ENCODE measurements at places on chromosomes 4 and X. TPM values are rescaled to one million over a fixed set of nuclear protein-coding genes. Genes with fewer than 3 reads are reported as not detected.

LEF1 gene
- 327 TPM for total RNA-seq

GALNTL6 gene
- 0.10 TPM for total RNA-seq

OGT gene
- 323 TPM for total RNA-seq

POU3F4 gene
- not detected for total RNA-seq

GIMD1 gene
- total RNA-seq, result not detected

ZNF718 gene
- 5.5 TPM for total RNA-seq

TTC29 gene
- total RNA-seq, result not detected

TMEM271 gene
- total RNA-seq, result not detected

DDX53 gene
- not detected for total RNA-seq

PABPC1L2A gene
- not detected for total RNA-seq

MAGEB10 gene
- total RNA-seq, result not detected

PRR32 gene
- total RNA-seq, result not detected

ZRSR2 gene
- 12.6 TPM for total RNA-seq

SULT1E1 gene
- not detected for total RNA-seq

SSX2 gene
- not detected for total RNA-seq

PPBP gene
- total RNA-seq, result 1,528 TPM

TMPRSS11A gene
- not detected for total RNA-seq

NPY2R gene
- not detected for total RNA-seq

ARAP2 gene
- total RNA-seq, result 201 TPM

CT45A2 gene
- total RNA-seq, result not detected

HS6ST2 gene
- not detected for total RNA-seq

ESX1 gene
- not detected for total RNA-seq

RTL9 gene
- total RNA-seq, result not detected

ZNF185 gene
- 24.9 TPM for total RNA-seq

FHDC1 gene
- total RNA-seq, result under 0.01 TPM

FAM236B gene
- total RNA-seq, result not detected

DCAF4L1 gene
- total RNA-seq, result 0.21 TPM

GPRIN3 gene
- 51.6 TPM for total RNA-seq

HTN1 gene
- total RNA-seq, result not detected

DRP2 gene
- not detected for total RNA-seq

SPARCL1 gene
- not detected for total RNA-seq

PPP1R2C gene
- 6.0 TPM for total RNA-seq

SEL1L3 gene
- 54.3 TPM for total RNA-seq

CYP4V2 gene
- 17.2 TPM for total RNA-seq

DRD5 gene
- not detected for total RNA-seq

ZFYVE28 gene
- 8.9 TPM for total RNA-seq

L1CAM gene
- 0.52 TPM for total RNA-seq

UGT2B28 gene
- total RNA-seq, result not detected

NIPAL1 gene
- under 0.01 TPM for total RNA-seq

SSX4B gene
- total RNA-seq, result not detected

CSAG1 gene
- total RNA-seq, result not detected

HPSE gene
- total RNA-seq, result 9.4 TPM

CENPC gene
- 167 TPM for total RNA-seq

AKAP14 gene
- not detected for total RNA-seq

WDR17 gene
- total RNA-seq, result 1.2 TPM

HSFX4 gene
- not detected for total RNA-seq

PRIMPOL gene
- total RNA-seq, result 8.5 TPM

TMEM150C gene
- total RNA-seq, result 0.21 TPM

UPF3B gene
- 2.3 TPM for total RNA-seq

VCX gene
- total RNA-seq, result not detected

DUSP9 gene
- total RNA-seq, result not detected

OTC gene
- total RNA-seq, result not detected

DUX4 gene
- not detected for total RNA-seq

PLXNB3 gene
- total RNA-seq, result 0.21 TPM

SPANXC gene
- not detected for total RNA-seq

RAB39B gene
- 3.7 TPM for total RNA-seq
